ENCODE measurements at places on chromosomes 16 and 17.

DNA sequence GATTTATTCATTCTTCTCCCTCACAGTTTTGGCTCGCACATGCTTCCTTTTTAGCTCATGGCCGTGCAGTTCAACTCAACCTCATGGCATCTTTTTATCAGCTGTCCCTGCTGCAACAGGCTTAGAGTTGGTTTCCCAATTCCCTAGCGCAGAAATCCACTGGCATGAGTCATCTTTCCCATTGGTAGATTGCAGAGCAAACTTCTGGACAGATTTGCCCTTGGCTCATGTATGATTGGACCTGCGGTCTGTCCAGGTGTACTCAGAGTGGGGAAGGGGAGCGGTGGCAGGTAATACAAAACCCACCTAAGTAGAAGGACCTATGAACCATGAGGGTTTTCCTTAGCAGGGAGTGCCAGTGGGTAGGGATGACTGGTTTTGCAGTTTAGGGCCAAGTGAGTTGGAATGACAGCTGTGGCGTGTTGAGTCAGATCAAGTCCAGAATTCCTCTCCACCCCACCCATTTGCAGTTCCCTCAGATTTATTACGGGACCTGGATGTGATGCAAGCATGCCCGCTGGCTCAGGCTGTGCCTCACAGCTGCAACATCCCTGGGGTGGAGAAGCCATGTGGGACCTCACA is 584.7 kb downstream of the WWOX start:
- no peak for DNase-seq

DNA sequence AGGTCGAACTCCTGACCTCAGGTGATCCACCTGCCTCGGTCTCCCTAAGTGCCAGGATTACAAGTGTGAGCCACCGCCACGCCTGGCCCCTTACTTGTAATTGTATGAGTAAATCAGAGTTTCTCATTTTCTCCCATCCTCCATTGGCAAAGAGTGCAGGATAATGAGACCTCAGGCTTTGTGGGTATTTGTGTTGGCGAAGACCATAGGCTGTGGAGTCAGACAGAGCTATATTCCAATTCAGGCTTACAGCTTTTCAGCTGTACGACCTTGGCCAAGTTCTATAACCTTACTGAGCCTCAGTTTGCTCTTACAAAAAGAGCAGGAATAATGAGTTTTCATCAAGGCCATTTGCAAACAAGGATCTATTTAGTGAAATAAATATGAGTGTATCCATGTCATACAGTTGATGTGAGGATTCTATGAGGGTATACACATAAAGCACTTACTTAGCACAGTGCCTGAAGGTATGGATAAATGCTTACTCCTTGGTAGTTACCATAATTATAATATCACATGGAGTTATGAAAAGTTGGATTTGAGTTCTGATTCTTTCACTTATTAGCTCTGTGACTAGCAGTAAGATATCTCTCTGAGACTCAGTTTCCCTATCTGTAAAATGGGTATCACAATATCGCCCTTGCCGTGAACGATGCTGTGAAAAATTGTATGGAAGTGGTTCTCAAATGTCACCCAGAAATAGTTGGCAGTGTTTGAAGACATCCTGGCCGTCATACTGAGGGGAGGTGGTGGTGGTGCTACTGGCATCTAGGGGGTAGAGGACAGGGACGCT is 25.6 kb upstream of the CPPED1 start:
- no peak for DNase-seq

DNA sequence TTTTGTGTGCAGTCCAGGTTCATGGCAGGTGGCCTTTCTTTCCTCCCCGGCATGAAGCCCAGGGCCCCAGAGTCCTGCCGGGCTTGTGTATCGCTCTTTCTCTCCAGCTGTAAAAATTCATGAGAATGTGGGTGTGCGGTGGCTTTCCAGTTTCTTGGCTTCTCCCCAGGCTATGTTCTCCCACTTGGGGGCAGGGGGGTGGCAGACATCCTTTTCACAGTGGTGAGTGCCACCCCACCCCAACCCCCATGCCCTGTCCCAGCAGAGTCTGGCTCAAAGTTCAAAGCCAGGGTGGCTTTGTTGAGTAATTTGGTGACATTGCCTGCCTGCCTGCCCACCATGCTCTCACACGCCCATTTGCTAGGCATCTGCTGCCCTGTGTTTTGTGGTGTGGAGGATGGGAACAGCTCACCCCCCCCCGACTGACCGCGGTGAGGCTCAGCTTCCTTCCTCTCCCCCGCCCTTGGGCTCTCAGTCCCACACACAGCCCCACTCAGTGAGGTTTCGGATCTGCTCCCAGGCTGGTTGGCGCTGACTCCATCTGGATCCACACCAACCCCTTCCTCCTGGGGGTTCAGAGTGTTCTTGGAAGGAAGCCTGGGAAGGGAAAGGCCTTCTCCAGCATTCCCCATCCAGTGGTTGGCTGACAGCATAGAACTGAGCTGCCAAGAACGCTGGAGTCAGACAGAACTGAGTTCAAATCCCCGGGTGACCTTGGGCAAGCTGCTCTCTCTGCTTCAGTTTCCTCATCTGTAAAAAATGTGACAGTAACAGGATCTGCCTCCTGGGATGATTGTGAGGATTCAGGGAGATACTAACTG is 36.0 kb downstream of the CHD9 start:
- DNase-seq = peak; percentile 98

DNA sequence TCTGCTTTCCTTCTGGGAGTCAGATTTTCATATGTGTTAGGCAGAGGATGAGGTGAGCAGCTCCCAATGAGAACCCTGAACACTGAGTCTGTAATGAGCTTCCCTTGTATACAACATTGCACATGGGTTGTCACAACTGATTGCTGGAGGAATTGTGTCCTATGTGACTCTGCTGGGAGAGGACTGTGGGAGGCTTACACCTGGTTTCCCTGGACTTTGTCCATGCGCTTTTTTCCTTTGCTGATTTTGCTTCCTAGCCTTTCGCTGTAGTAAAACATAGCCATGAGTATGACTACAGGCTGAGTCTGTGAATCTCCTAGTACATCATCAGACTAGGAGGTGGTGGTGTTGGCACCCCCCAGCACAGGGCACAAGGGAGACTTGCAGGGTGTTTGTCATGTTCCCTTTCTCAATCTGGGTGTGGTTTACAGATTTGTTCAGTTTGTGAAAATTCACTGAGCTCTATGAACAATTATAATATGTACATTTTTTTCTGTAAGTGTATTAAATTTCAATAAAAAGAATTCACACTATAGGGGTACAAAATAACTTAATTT is 1.7 kb upstream of the PLK1 start:
- DNase-seq = no peak

DNA sequence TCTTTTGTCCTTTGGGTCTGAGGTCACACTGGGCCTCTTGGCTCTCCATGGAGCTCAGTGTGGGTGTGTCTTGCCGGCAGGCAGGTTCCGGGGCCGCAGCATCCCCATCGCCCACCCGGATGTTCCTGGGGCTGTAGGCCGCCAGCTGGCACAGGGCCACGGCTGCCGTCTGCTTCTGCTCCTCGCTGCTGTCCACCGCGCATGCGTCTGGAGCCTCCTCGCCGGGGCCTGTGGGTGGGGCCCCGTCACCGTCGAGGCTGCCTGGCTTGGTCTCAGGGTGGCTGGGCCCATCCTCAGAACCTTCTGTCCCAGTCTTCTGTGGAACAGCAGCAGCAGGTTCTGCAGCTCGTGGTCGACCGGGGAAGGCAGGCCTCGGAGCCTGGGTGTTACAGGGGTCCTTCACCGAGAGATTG is 9.6 kb downstream of the ZNF750 start:
- no peak for DNase-seq

- DNase-seq = no peak
Observed at GRCh38 chr17:65297916-65298315, 160.7 kb downstream of the RGS9 start.

GRCh38 chr17:81428516-81428915 is 33.3 kb downstream of the BAHCC1 start:
- DNase-seq = no peak

DNA sequence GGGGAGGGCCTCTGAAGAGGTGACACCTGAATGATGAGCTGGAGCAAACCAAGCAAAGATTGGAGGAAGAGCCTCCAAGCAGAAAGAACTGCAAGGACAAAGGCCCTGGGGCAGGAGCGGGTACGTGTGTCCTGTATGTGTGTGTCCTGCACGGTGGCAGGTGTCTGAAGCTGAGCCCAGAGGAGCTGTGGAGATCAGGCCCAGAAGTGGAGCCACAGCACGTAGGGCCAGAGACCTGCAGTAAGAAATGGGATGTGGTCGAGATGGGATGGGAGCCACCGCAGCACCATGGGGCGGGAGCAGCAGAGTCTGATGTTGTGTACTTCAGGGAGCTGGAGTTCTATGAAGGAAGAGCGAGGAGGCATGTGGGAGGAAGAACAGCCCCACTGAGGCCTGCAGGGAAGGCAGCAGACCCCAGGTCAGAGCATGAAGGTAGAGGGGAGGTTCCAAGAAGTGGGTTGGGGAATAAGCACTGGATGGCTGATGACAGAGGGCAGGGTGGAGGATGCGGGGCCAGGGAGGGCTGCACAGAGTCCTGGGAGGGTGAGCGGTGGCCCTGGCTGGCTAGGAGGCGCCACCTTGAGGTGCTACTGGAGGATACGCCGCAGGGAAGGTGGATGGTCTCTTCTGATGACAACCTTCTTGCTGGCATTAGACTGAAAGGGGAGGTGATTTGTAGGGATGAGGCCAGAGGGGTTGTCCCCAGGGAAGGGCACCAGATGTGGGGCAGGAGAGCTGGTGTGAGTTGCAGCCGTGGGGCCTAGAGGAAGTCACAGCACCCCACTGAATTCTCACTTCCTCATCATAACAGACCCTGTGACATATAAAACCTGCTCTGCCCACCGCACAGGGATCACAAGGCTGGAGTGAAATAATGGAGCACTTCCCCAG is 10.6 kb upstream of the CETP start:
- no peak for DNase-seq

- no peak for DNase-seq
Observed at GRCh38 chr17:8701221-8701620, 43.4 kb downstream of the CCDC42 start.
